ENCODE measurements at places on chromosomes 5 and 9. TPM values are rescaled to one million over a fixed set of nuclear protein-coding genes. Genes with fewer than 3 reads are reported as not detected.

TXNDC8 gene
- total RNA-seq: not detected

RAPGEF6 gene
- 14.1 TPM for total RNA-seq

DNA sequence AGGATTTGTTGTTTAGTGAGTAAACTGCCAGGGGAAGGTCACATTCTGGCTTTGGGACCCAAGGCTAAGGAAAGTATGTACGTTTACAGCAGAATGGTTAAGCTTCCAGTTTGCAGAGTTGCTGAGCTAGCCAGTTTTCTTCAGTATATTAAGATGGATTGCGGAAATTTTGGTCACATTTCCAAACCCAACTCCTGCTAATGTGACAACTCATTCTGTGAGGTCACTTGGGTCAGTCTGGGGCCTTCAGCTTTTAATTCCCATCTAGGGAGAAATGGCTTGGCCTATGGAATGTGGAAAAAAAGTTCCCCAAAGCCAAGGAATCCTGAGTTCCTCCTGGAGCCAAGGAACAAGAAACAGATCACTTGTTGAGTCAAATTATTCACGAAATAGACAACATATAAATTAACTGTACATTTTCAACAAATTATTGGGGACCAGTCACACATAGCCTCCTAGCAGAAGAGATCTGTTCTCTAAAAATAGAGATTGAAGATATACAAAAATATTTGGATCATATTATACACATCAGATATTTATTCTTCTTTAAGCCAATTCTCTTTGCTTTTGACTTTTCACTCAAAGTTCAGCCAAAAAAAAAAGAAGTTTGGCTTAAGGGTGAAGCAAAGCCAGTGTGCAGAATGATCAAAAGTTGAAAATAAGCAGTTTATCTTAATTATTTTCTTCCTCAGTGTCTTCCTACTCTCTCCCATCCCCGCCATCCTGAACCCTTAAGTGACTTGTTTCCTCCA, 8.8 kb downstream of the KCNV2 start:
- no peak for DNase-seq

DNA sequence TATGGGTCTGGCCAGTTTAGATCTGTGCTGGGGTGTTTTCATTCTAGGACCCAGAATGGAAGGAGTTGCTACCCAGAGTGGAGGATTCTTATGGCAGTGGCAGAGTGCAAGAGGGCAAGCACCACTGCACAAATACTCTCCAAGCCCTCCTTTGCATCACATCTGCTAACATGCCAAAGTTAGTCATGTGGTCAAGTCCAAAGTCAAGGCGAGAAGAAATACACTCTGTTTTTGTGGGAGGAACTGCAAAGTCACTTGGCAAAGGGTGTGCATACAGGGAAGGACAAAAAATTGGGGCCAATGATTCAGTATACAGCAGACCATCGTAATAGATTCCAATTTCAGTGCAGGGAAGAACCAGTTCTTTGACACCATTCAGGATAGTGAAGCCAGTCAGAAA, 43.9 kb upstream of the HMGCS1 start:
- no peak for DNase-seq

DNA sequence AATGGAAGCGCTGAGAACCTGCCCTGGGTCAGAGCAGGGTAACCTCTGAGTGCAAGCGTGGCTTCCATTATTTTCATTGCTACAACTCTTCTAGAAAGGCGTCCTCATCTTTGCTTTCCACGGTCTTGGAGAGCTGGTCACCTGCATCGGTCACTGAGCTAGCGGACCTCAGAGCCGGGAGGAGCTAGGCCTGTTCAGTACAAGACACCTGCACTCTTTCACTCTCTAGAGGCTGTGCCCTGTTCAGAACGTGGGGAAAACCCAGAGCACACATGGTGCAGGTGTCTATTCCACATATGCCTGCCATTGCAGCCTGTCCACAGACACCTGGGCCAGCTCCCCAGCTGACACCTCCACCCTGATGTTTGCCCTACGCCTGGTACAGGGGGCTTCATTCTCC, 147.8 kb upstream of the IRX2 start:
- DNase-seq: no peak

DNA sequence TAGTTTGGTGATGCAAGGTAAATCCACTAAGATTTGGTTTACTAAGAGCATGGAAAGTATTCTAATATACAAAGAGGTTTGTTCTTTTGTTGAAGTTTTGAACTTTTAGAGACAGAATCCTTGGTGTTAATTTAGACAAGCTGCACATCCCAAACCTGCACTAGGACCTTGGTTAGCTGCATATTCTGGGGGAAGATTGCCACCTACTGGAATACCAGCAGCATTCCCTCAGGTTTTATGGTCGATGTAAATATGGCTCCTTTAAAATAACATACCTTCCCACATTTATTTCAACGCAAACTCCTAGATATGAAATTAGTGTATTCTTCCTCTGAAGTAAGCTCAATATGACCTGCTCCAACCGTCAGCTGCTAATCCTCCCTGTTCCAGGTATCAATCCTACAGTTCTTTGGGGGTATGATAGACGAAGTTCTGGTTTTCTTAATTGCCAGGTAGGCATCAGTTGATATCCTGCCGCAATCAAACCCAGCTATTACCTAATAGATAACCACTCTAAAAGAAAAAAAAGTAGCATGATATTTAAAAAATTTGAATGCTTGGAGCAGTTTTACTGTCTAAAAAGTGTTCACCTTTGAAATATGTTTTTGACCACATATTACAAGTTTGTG, 624.1 kb downstream of the ISL1 start:
- peak; percentile 53 for DNase-seq

- DNase-seq: peak; percentile 25
These were observed 75.9 kb upstream of the DAB2 start for GRCh38 chr5:39500551-39501175.

GRCh38 chr5:96189987-96190386, 228.3 kb upstream of the ELL2 start:
- no peak for DNase-seq

DNA sequence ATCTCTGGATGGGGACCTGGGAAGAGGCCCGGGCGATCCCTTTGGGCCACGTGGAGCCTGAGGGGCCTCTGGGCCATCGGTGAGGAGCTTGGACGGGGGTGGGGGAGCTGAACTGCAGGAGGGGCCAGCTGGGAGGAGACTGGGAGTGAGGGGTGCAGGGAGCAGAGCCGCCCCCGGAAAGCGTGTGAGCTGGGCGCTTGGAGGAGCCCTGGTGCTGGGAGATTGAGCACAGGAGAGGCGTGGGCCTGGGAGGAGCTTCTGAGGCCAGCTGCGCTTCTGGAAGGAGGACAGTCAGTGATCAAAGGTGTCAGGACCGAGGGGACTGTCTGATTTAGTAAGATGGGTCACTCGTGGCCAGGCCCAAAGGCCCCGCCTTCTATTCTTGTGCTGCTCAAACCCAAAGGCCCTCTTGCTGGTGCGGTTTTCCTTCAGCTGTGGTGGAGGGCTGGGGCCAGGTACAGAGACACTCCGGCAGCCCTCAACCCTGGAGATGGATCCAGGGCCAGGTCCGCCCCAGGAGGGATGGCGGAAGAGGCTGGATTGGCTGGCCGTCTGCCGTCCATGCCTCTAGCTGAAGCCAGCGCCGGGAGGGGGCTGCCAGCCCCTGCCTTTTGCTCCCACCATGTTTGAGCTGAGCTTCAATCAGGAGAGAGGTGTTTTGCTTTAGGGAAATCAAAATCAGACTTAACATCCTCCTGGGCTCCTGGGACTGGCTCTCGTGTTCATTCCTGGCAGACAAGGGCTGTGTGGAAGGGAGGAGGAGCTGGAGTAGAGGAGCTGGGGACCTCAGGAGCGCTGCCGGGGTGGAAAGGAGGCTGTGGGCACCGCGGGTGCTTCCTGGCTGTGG, 21.6 kb downstream of the NCS1 start:
- DNase-seq: no peak

GRCh38 chr9:113590991-113591898, 127.7 kb downstream of the RGS3 start:
- DNase-seq: peak; percentile 72

GRCh38 chr9:124932333-124932732, 8.6 kb downstream of the GOLGA1 start:
- DNase-seq: no peak

GRCh38 chr5:107365320-107366109, 305.2 kb downstream of the EFNA5 start:
- DNase-seq: peak; percentile 83

All from A172 (cell line).